H1 (cell line): ENCODE measurements at places on chromosomes 6 and 20. TPM values are rescaled to one million over a fixed set of nuclear protein-coding genes. Genes with fewer than 3 reads are reported as not detected.

- H3K4me1 ChIP-seq = no peaks in the 10 kb centered on the region
- peak; percentile 84 for DNase-seq
- no peaks in the 10 kb centered on the region for H3K27me3 ChIP-seq
- H3K36me3 ChIP-seq = no peaks in the 10 kb centered on the region
- H3K27ac ChIP-seq = no peak overlapping the region
- H3K4me3 ChIP-seq = no peak overlapping the region
Measured at GRCh38 chr20:38242848-38243708, 17.5 kb downstream of the KIAA1755 start.

DNA sequence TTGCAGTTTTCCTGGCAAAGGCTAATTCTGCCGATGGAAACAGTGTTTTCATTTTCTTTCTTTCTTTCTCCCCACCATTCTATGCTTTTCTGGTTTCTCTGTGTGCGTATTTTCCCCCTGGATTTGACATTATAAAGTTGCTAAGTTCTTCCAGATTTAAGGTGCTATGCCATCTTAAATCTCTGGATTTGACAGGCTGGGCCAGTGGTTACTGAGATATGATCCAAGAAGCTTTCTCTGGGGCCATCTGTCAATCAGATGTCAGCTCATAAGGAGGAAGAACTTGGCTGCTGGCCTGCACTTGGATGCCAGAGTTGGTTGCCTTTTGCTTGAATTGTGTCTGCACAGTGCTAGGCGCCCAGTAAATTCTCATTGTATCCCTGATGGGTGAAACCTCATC is 39.7 kb downstream of the SLC2A10 start:
- no peak overlapping the region for H3K27ac ChIP-seq
- no peaks in the 10 kb centered on the region for H3K27me3 ChIP-seq
- H3K36me3 ChIP-seq = no peaks in the 10 kb centered on the region
- no peaks in the 10 kb centered on the region for H3K4me1 ChIP-seq
- DNase-seq = no peak

NOTCH4 gene
- 2.8 and 3.3 TPM in 2 replicates for total RNA-seq

BANF2 gene
- not detected in 2 replicates for total RNA-seq
